Thoracic aorta endothelial cell (primary cell): ENCODE measurements at places on chromosomes 1 and 21. TPM values are rescaled to one million over a fixed set of nuclear protein-coding genes. Genes with fewer than 3 reads are reported as not detected.

NBPF6 gene
- total RNA-seq = not detected in 2 replicates

OR2G6 gene
- total RNA-seq = not detected in 2 replicates

LDLRAD1 gene
- total RNA-seq = not detected in 2 replicates

SGIP1 gene
- 7.2 and 22.3 TPM in 2 replicates for total RNA-seq

DSCAM gene
- total RNA-seq = not detected in 2 replicates

SLC6A9 gene
- total RNA-seq = 0.86 and 0.93 TPM in 2 replicates

CELSR2 gene
- total RNA-seq = 0.80 and 1.7 TPM in 2 replicates

FABP3 gene
- not detected in 2 replicates for total RNA-seq

C1orf174 gene
- total RNA-seq = 34.7 and 38.2 TPM in 2 replicates

CENPL gene
- 26.6 and 35.8 TPM in 2 replicates for total RNA-seq

EXTL1 gene
- total RNA-seq = under 0.01 TPM in 2 replicates

DDR2 gene
- total RNA-seq = 65.0 and 66.8 TPM in 2 replicates

TMEM52 gene
- total RNA-seq = 0.66 and 1.7 TPM in 2 replicates

HCN3 gene
- 0.40 and 0.65 TPM in 2 replicates for total RNA-seq

ACTL8 gene
- total RNA-seq = not detected in 2 replicates

ACTA1 gene
- not detected in 2 replicates for total RNA-seq

ETS2 gene
- 76.2 and 80.3 TPM in 2 replicates for total RNA-seq

GPATCH2 gene
- 22.8 and 29.9 TPM in 2 replicates for total RNA-seq

TPTE gene
- total RNA-seq = not detected in 2 replicates

DHDDS gene
- 58.9 and 68.2 TPM in 2 replicates for total RNA-seq

TMPRSS15 gene
- not detected in 2 replicates for total RNA-seq

AIRE gene
- total RNA-seq = under 0.01 TPM in 1 of 2 replicates, not detected in the other

PDZK1 gene
- 0.14 and 0.27 TPM in 2 replicates for total RNA-seq

FAM72D gene
- total RNA-seq = 2.5 and 3.9 TPM in 2 replicates

SELL gene
- 1.9 and 3.6 TPM in 2 replicates for total RNA-seq

LCA5L gene
- total RNA-seq = 0.80 and 1.6 TPM in 2 replicates

KCNA3 gene
- total RNA-seq = not detected in 2 replicates

PGBD5 gene
- under 0.01 and 0.07 TPM in 2 replicates for total RNA-seq

HTR1D gene
- 0.13 and 0.22 TPM in 2 replicates for total RNA-seq

VANGL2 gene
- not detected in 2 replicates for total RNA-seq

ITGB2 gene
- 0.07 TPM in 1 of 2 replicates, not detected in the other for total RNA-seq
